ENCODE measurements at places on chromosomes 1 and 21.

DNA sequence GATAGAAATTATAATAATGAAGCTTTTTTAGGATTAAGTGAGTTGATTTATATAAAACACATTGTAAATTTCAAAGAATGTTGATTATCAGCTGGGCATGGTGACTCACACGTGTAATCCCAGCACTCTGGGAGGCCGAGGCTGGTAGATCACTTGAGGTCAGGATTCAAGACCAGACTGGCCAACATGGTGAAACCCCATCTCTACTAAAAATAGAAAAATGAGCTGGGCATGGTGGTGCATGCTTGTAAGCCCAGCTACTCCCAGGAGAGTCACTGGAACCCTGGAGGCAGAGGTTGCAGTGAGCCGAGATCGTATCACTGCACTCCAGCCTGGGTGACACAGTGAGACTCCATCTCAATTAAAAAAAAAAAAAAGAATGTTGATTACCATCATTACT lies 18.4 kb downstream of the ADAMTS1 start:
- DNase-seq, result no peak

DNA sequence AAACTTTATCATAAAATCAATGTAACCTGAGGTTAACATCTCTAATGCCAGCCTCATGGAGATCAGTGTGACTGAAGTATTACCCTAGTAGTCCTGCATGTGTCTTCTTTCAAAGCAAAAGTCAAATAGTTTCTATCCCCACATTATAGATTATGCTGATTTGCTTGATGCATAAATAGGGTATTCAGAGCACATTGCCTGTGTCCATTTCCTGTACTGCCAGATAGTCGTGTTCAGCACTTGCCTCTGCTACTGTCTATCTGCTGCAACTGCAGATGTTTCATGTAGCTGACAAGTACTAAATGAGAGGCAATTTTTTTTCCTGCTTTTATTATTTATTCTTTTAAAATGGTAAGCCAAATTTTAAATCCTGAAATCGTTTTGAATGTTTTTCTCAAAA lies 348.7 kb downstream of the CHRM3 start:
- no peak for DNase-seq

- no peak for DNase-seq
These were observed 109.9 kb downstream of the KIAA0319L start for GRCh38 chr1:35447278-35447677.

DNA sequence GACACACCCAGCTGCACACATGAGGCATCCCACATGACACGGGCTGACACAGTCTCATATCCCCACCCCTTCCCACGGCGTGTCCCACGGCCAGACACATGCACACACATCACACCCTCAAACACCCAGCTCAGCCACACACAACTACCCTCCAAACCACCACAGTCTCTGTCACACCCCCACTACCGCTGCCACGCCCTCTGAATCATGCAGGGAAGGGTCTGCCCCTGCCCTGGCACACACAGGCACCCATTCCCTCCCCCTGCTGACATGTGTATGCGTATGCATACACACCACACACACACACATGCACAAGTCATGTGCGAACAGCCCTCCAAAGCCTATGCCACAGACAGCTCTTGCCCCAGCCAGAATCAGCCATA lies 22.6 kb downstream of the PODN start:
- DNase-seq, result no peak

GRCh38 chr1:33123266-33123665 lies 42.3 kb downstream of the AZIN2 start:
- no peak for DNase-seq

- peak; percentile 86 for DNase-seq
These were observed 11.6 kb upstream of the LMNA start for GRCh38 chr1:156102633-156103511.
